ENCODE measurements at places on chromosomes 7 and 10.

DNA sequence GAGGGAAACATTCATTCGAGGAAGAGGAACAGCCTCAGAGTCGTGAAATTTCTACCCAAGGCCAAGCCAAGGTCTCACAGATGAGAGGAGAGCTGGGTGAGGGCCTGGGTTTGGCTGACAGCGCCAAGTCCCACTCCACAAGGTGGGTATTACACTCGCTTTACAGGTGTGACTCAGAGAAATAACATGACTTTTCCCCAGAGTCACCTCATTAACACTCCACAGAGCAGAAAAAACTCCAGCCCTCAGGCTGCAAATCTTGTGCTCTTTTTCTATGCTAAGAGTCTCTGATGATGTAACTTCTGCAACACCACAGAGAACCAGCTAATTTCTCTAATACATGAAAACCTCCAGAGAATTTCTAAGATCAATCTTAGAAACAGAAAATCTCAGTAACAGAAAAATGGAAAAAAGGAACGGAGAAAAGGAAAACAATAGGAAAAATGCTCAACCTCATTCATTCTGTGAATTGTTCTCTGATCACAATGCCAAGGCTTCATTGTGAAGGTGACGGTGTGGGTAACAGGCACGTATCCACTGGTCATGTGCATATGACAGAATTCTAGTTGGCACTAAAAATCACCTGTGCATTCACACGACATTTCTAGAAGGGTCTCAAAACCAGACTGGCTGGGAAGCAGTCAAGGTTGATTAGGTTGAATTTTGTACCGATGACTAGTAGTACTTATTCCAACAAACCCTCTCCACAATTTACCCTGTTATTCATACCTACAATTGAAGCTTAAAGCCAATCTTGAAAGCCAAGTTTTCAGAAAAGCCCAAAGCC lies 20.3 kb downstream of the YWHAG start:
- no peak for DNase-seq

DNA sequence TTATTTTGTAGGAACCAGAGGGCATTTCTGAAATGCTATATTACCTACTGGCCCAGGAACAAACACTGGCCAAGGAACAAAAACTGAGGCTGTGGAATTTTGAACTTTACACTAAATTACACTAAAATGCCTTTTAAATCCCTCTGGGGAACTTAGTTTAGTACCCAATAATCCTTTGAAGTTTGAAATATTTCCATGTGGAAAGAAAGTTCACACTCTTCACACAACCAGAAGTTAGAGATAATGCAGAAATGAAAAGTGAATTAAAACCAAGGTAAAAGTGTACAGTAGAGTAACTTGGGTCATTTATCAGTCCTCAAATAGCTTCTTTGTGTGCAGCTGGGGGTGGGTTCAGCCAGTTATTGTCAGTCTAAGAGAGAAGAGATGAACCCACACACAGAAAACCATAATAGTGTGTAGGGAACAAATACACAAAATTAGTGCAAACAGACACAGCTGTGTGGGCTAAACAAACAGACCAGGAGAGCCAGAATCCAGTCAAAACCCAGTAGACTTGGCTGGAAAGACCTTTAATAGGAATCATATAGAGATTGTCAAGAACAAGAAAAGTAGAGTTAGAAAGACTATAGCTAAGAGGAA lies 46.5 kb upstream of the DGKI start:
- no peak for DNase-seq

GRCh38 chr7:2004841-2005725 lies 227.7 kb downstream of the MAD1L1 start:
- DNase-seq, result no peak

- DNase-seq, result no peak
These were observed 4.1 kb downstream of the NEUROD6 start for GRCh38 chr7:31336202-31337001.

DNA sequence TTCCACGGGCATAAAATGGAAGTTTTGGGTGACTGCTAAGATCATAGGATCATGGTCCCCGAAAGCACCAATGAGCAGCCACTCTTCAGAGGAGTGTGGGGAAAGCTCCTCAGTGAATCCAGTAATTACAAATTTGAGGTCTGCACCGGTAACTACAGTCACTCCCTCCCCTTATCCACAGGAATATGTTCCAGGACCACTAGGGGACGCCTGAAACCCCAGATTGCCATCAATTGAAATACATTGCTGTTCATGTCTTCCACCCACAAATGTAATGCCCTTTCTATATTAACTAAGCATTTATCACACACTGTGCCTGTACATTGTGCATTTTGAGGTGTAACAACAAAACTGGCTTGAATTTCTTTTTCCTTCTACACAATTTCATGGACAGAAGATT lies 447.9 kb upstream of the PFKP start:
- no peak for DNase-seq

- DNase-seq, result no peak
These were observed 585.8 kb downstream of the GLRX3 start for GRCh38 chr10:130721971-130722370.

DNA sequence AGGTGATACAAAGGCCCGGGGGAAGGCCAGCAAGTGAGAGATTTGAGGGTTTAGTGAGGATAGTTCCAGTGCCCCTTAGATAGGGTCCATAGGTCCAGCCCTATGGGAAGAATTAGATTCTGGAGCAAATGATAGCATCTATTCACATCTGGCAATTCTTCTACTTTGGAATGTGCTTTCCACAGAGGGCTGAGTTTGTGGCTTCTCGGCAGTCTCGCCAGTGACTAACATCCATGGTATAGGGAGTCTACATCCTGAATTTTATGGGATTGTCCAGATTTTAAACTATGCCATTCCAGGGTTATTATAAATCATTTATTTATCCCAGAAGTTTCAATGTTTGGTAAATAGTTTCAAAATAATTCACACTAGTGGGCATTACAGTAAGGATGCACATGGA lies 207.3 kb upstream of the ADO start:
- DNase-seq, result no peak

DNA sequence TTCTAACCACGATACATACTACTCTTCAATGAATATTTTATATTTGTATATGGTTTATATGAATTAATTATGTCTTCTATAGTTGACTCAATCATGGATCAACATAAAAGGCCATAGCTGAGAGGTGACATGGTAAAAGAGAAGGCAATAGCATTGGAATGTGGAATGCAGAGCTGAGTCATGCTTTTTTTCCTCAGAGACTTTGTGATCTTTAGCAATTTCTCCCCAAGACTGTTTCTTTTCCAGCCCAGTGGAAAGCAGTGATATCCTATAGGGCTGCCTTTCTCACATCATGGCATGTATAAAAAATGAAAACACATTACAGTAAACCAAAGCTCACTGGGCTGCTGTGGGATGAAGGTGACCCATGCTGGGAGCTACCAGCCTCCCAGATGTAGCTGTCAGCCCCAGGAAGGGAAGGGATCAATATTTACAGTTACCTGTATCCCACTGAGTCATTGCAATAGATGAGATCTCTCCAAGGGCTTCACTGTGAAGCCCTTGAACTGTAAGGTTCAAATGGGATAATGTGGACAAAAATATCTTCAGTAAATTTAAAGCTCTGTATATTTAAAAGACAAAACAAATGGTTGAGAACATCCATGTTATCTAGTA lies 30.2 kb downstream of the SLC39A12 start:
- no peak for DNase-seq

DNA sequence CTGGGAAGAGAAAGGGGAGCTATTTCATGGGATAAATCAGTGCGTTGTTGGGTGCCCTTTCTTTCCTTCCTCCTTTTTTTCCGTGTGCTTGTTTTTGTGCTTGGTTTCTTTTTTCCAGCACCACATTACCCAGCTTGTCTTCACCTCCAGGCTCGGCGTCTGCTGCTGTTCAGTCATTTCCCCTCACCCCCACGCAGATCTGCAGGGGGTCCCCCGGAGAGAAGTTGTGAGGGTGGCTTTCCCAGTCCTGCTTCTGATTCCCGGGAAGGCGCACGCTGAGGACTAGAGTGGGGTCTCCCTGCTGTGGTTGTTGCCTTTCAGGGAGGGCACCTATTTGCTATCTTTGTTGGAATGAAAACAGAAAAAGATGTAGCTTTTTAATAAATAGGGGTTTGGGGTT lies 1.6 kb downstream of the CAMK1D start:
- no peak for DNase-seq

DNA sequence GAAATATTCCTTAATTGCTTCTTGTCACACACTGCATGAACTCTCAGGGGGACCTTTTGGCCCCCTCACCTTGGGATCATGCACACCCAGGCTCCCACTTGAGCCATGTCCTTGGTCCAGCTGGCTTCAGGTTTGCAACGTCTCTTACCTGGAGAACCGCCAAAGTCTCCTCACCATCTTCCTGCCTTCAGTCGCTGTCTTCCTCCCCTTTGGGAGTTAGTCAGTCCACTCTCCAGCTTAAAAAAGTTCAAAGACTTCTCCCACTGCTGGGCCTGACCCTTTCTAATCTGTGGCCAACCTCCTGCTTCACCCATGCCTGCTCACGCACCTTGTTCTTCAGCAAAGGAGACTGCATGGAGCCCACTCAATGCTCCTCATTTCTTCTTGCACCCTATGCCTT lies 82.6 kb upstream of the LRRC4 start:
- no peak for DNase-seq

- DNase-seq, result no peak
These were observed 35.6 kb upstream of the C10orf90 start for GRCh38 chr10:126705951-126706565.

GRCh38 chr7:143947111-143947510 lies 7.5 kb upstream of the OR2F1 start:
- no peak for DNase-seq

DNA sequence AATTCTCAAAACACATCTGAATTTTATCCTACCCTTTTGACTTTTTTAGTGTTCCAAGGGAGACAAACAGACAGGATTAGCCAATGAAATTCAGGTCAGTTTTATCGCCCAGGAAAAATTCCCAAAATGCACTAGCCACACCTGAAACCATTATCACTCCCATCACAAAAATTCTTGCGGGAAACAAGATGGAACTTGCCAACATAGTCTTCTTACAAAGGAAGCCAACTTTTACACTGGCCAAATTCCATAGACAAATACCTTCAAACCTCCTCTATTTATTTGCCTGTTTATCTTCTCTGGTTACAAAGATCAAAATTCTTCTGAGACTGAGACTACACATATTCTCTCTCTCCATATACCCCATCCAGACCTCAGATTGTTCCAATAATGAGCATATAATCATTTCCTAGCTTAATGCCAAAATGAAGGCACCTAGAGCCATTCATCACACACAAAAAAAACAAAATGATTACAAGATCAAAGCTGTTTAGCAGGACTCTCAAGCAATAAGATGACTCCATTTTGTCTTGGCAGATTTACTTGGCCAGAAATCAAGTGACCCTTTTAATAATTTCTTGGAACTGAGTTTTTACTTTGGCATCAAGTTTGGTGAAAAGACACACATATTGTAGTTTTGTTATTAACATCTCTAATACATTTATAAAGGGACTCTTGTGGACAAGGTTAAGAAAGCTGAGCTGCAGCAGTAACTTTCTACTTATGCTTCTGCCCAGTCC lies 30.2 kb downstream of the MET start:
- DNase-seq, result no peak

DNA sequence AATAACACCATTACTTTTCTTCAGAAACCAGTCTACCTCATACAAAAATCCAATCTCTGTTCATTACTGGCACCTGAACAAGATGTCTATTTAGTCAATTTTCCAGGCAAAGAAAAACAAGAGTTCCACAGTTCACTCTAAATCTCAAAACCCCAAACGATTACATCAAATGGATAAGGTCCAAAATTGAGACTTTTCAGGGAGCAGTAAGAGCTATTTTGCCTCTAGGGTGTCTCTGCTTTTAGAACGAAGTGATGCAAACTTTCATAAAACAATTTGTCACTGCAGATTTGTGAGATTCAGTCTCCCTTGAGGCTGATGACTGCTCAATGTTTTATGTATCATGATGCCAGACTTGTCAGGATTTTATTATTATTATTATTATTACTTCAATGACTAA lies 937.0 kb upstream of the PHF14 start:
- no peak for DNase-seq

- no peak for DNase-seq
These were observed 507.2 kb downstream of the TNS3 start for GRCh38 chr7:47074702-47075153.

DNA sequence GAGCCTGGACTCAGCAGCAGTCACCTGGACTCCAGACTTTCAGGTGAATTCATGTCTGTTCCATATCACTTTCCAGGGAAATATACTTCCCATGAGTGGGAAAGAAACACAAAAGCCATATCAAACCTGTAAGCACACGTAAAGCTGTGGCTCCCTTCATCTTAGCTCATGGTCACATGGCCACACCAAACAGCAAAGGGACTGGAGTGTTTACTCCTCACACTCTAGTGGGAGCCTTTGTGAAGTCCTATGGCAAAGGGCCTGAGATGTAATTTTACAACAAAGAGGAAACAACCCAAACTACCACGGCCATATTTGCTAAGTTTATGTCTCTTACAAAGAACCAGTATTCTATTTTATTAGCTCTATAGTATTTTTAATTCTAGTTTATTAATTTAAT lies 16.3 kb downstream of the SFTPA1 start:
- DNase-seq, result no peak

DNA sequence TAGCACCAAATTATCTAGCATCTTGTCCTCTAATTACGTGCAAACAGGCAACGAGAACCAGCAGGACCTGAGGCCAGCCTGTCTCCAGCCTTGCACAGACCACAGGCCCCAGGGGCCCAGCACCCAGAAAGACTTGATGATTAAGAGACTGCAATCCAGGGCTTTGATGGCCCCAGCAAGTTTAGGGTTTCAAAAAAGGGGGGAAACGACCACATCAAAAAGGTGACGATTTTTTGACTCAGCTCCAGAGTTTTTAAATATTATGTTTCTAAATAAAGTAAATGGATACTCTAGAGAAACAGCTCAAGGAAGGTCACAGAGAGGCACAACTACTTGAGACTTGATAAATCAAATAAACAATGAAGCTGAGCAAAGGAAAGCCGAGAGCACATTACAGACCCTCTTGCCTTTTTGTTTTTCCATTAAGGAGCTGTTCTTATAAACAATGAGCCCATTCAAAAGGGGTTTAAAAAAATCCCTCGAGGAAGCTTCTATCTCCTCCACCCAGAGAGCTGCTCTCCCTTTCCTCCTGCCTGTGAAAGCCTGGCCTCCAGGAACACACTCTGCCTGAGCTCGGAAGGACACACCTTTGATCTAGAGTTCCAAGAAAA lies 44.1 kb downstream of the GLI3 start:
- DNase-seq, result no peak

DNA sequence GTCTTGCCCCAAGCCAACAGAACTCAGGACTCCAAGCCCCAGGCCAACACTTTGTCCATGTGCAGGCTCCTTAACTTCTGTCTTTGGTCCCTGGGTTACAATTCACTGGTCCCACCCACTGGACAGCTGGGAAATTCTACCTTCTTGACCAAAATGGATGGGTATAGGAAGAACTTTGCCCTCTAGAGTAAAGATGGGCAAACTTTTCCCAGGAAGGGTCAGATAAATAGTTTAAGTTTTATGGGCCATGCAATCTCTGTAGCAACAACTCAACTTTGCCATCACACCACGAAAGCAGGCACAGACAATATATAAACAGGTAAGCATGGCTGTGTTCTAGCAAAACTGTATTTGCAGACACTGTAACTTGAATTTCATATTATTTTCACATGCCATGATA lies 147.1 kb downstream of the PLXNA4 start:
- no peak for DNase-seq

Measured in activated CD4-positive, alpha-beta T cell treated with anti-CD3 and anti-CD28 coated beads, Interleukin-2, amount 50 U/mL, for 24 hours (primary cell).